ENCODE measurements at places on chromosomes 13 and 19.

- no peak for DNase-seq
Measured at GRCh38 chr19:22935151-22935550, 67.8 kb downstream of the ZNF728 start.

DNA sequence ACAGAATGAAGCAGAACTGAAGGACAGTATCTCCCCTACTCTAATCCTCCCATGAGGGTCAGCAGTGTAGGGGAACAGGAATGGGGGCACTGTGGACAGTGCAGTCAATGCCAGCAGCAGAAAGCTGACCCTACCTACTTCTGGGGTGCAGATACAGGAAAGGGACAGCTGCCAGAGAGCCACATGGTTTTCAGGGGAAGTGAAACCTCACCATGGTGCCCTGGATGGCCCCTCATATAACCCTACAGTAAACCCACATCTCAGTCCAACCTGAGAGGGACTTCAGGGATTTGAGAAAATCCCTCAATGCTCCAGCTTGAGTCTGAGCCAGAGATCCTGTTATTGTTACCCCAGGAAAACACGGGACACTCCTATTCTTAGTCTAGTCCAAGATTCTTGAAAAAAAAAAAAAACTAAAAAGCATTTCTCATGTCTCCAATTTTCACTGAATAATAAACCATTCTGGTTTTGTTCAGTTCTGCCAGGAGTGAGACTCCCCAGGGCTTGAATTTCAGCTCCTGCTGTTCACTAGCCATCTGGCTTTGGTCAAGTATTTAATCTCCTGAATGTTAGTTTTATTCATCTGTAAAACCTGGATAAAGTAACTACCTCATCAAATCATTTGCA, 511.6 kb upstream of the ARGLU1 start:
- no peak for DNase-seq

GRCh38 chr19:11421371-11422098, 2.4 kb upstream of the RGL3 start:
- DNase-seq: peak; percentile 25

DNA sequence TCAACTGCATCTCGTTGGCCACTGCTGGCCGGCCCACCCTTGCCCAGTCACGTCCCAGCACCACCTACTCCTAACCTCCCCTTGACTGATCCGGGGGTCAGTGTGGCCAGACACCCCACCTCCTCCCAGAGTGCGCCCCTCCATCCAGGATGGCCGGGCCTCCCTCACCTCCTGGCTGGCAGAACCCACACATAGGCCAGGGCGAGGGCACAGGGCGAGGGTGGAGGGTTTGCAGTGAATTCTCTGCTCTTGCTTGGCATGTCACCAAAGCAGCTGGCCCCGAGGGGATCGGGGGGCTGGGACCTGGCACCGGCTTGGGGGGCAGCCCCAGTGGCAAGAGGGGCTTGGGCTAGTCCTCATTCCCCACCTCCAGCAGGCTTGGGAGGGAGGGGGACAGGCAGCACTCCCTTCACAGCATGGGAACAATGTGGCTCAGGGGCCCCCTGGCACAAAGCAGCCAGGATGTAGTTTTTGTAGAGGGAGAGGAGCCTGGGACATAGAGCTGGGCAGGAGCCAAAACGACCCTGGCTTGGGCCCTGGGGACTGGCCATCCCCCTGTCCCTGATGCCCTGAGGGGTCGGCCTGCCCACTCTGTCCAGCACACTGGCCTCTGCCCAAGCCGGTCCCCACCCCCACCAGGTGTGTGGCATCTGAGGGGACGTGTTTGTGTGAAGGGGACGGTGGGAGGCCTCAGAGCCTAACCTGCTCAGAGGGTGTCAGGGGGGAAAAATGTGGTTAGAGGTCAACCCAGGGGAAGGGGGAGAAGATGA, 28.5 kb upstream of the ASF1B start:
- no peak for DNase-seq

DNA sequence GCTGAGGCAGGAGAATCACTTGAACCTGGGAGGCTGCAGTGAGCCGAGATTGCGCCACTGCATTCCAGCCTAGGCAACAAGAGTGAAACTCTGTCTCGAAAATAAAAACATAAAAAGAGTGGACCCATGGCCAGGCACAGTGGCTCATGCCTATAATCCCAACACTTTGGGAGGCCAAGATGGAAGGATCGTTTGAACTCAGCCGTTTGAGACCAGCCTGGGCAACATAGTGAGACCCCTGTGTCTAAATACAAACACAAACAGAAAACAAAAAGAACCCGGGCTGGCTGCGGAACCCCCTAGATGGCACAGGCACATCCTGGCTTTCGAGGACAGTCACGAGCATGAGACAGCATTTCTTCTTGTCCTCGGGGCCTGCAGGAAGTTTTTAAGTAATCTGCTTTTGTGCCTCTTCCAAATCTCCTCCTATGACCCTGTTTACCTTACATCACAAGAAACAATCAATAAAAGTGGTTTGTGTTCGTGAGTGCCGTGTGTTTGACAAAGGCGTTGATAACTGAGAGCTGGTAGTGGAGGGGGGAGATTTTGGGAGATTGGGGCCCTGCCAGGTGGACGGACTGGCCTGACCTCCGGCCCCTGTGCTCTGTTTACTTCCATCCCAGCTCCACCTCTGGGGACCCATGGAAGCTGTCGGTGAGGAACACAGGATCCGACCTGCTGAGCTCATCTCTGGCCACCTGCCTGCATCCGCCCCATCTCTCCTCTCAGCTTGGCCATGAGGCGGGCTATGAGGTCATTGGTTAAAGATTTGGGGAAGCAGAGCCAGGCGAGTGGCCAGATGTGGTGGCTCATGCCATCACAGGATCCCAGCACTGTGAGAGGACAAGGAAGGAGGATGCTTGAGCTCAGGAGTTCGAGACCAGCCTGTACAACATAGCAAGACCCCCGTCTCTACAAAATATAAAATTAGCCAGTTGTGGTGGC, 5.9 kb upstream of the GDF15 start:
- DNase-seq: no peak

- no peak for DNase-seq
Measured at GRCh38 chr19:14381689-14382474, 638 bp downstream of the ADGRE5 start.

DNA sequence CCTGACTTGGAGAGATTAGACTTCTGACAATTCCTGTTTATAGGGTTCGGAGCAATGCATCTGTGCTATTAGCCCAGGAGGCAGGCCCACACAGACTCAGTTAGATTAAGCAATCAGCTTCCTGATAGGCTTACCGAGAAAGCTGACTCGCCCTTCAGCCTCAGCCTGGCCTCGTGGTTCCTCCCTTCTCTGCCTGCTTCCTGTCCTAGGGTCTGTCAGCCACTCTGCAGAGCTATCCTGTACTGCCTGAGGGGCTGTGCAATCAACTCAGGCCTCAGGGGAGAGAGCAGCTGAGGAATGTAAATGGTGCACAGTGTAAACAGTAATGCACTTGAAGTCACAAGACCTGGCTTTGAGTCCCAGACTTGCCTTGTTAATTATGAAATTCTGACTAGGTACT, 30.7 kb downstream of the HTR2A start:
- peak; percentile 96 for DNase-seq

DNA sequence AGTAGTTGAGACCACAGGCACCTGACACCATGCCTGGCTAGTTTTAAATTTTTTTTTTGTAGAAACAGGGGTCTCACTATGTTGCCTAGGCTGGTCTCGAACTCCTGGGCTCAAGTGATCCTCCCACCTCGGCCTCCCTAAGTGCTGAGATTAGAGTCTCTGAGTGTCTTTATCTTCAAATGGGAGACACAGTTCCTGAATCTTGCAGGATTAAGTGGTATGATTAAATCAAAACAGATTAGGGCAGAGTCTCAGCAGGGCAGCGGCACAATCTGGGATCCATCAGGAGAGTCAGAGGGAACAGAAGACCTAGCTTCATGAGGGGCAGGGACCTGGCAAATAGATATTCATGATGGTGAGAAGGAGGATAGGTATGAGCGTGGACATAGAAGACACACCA, 953 bp downstream of the RLN3 start:
- peak; percentile 76 for DNase-seq

Measured in NCI-H82 (cell line).